ENCODE measurements at places on chromosomes 3 and 15.

DNA sequence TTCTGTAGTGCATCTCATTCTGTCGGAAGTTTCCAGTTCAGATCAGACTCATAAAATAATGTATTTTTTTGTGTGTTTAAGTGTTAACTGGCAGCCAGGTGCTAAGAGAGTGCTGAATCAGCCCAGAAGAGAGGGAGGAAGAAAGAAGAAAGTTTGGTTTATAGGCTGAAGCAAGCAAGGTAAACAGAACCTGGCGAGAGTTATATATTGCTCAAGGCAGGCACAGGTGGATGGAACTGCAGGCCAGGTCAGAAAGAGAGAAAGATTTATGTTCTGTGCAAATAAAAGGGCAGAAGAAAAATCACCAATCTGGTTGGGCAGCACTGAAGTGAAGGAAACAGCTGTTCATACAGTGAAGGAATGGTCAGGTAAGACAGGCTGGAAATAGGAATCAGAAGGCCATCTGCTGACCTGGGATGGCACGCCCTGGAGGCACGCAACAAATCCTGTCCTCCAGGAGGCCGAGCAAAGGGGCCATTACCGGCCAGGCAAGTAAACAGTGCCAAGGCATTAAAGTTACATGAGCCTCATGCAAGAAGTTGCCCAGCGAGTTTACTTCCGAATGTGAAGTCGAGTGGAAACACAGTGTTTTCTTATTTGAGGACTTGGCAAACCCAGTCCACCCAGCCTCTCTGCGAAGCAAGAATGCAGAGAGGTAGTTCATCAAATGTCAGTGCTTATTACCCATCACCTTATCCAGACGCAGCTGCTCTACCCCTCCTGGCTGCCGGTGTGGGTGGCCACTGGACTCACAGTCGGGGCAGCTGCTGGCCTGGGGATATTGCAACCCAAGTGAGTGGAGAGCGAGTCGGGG is 309.8 kb downstream of the VPS13C start:
- no peak for DNase-seq

DNA sequence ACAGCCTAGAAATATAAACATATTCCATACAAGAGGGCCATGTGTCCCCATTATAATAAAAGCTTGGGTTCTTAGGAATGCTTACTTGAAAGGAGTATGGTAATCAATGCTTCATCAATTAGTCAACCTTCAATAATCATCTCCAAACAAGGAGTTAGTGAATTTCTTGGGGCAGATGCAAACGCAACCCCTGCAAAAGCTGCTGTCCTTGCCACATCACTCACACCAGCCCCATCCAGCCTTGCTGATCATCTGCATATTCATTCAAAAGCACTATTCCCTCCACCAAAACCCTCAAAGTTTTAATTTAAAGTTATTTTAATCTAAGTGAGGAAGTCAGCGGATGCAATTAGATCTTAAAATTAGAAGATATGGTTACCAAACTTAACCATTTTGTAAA is 54.0 kb upstream of the VGLL4 start:
- DNase-seq, result no peak

DNA sequence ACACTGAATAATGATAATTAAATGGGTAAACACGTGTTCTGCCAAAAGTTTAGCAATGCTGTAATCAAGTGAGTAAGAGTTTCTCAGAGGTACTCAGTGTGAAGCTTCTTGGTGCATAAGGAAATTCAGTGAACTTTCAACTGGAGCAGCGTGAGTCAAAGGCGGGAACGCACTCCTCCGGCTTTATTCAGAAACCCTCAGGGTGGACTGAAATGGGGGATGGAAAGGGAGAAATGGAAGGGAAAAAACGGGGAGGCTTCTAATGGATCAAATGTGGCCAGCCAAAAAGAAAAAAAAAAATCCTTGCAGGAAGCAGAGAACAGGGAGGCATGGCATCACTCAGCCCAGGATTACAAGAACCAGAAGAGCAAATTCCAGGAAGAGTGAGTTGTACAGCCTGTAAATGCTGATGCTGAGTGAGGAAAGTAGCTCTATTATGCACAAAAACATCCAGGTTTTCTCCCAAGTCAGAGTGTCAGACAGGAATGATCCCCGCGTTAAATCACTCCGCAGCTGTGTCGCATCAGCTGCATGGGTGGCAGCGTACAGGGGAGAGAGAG is 85.3 kb downstream of the ASB7 start:
- DNase-seq, result no peak

GRCh38 chr15:57138349-57138788 is 219.9 kb downstream of the TCF12 start:
- DNase-seq, result no peak

DNA sequence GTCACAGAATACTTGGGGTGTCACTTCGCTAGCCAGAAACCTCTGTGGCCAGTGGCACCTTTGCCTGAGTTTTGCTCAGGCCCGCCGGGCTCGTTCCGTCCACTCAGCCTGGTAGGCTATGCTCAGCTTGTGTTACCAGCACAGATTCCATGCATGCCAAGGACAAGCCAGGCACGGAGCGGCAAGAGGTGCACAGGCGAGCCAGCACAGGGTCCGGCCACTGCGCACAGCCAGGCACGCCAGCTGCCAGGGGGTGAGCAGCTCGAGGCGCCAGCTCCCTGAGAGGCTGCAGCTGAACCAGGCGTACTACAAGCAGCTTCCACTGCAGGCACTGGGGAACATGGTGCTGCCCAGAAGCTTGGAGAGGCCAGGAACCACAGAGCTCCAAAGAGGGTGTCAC is 14.7 kb downstream of the PCYT1A start:
- DNase-seq, result no peak

- DNase-seq, result no peak
Measured at GRCh38 chr15:50431204-50431603, 7.0 kb downstream of the USP8 start.

- DNase-seq, result no peak
Measured at GRCh38 chr15:63539521-63539920, 35.1 kb downstream of the USP3 start.

DNA sequence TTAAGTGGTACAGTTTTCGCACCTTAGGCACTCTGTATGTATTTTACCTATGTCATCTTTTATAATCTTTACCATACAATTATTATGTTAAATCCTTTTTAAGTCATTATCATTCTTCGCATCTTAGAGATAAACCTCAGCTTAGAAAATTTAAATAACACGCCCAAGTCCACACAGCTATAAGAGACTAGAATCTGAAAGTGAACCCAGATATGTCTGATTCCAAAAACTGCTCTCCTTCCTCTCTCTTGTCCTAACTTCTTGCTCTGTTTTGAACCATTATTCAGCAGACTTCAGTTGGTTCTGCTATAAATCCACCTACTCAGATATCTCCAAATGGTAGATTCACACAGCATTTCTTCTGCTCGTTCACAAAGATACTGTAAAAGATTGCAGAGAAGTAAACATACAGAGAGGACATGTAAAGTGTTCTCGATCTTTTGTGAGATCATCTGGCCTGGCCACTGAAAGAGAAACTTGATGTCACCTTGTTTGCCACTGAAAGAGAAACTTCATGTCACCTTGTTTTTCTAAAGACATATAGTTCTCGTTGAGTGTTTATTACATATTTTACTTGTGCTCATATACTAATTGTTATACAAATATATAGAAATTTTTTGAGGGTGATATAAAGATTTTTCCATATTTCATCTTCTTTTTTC is 533.2 kb downstream of the GRM7 start:
- no peak for DNase-seq

GRCh38 chr15:58110999-58111717 is 27.0 kb upstream of the AQP9 start:
- DNase-seq, result no peak

DNA sequence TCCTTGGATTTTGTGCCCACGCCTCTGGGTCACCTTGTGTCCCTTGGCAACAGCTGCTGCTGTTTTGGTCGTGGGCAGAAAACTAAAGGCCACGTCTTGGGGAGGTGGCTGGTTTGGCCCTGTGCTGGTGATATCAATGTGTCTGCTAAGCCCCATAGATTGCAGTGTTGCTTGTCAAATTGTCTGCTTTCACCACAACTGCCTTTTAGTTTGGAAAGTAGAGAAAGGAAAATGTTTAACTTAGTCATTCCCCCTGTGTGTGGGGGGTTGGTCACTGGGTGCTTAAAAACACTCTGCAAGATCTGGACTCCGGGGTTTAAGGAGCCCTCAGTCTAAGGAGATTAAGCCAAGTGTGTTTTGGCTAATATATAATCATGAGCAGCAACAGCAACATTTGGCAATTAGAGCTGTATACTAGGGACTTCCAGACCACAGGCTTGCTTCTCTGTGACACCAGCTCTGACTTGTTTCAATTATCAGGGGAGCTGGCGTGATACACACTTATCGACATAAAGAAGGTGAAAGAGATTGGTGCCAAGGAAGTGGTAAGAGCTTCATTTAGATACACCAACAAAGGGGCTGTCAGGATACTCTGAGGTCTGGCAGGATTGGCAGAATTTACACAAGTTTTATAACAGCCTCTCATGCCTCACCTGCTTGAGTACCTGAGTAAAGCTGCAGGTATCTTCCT is 3.5 kb downstream of the SMAD3 start:
- DNase-seq, result peak; percentile 43

DNA sequence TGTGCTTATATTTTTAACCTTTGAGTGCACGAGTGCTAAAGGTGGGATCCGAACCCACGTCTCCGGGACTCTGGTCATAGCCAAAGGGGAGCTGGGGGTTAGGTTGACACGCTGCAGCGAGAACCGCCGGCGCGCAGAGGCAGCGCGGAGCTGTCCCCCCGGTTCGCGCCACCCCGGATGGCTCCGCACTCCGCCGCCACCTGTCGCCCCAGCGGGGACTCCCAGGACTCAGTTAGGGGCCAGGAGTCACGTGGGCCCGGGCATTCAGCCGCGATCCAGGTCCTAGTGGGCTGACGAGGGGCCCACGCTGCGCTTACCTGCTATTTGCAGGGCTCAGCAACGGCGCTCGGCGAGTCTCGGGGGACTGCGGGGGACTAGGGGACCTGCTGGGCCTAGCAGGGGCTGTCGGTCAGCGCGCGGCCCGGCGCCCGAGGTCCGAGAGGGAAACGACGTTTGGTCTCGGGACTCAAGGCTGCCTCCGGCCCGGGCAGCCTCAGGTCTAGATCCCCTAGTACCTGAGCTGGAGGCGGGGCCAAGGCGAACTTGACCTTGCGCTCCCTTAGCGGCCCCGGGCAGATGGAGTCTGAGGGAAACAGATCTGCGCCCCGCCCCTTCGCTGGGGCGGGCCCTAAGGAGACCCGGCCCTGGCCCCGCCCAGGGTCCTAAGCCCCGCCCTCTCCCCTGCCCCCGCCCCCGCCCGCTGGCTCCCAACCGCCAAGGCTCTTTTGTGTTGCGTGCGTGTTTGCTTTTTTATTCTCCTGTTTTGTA is at the start of gene NMNAT3:
NMNAT3 (minus strand) TSS at position 585 of the 768 bp plus-strand sequence. CDS start 50,248 bp downstream, outside the sequence.
- peak; percentile 84 for DNase-seq

GRCh38 chr15:85354461-85354860 is 25.9 kb upstream of the AKAP13 start:
- DNase-seq, result no peak

GRCh38 chr3:140251678-140252077 is 316.7 kb downstream of the CLSTN2 start:
- no peak for DNase-seq

- DNase-seq, result no peak
Measured at GRCh38 chr15:72358650-72359171, 17.1 kb downstream of the HEXA start.

All from stimulated activated naive CD4-positive, alpha-beta T cell (primary cell).